ENCODE measurements at places on chromosomes 7 and 10. TPM values are rescaled to one million over a fixed set of nuclear protein-coding genes. Genes with fewer than 3 reads are reported as not detected.

- no peak for DNase-seq
Measured at GRCh38 chr7:15175152-15175551, 272.6 kb upstream of the DGKB start.

KLF14 gene
- total RNA-seq: 1.6 TPM

DNA sequence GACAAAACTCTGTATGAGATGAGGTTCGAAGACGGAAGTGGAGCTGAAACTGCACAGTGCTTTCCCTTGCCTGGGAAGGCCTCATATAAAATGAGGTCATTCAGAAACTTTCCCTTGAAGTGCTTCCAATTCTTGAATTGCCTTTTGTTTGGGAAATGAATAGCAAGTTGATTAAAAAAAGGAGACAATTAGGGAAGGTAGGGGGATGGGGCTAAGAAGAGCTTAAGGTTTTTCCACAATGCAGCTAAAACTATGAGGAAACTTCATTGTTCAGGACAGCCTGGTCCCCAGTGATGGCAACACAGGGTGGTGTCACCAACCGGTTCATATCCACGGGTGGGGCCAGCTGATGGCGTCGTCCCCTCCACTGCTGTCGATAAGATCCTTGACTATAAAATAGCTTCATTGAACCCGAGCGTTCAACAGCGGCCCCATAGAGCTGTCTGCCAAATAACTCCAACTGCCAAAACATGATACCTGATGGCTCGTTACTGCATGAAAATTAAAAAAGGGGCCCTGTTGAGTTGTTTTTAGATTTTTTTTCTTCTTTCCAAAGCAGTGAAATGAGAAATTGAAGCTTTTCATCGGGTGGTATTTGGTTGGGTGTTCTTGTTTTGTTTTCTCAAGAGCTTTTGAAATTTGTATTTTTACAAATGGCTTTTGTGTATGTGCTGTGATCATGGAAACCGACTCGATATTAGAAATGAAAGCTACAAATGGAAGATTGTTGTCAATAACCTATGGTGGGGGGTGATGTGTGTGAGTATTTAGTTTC, 2.8 kb upstream of the CELF2 start:
- no peak for DNase-seq

LRRC18 gene
- total RNA-seq: not detected

MEOX2 gene
- total RNA-seq: not detected

DNA sequence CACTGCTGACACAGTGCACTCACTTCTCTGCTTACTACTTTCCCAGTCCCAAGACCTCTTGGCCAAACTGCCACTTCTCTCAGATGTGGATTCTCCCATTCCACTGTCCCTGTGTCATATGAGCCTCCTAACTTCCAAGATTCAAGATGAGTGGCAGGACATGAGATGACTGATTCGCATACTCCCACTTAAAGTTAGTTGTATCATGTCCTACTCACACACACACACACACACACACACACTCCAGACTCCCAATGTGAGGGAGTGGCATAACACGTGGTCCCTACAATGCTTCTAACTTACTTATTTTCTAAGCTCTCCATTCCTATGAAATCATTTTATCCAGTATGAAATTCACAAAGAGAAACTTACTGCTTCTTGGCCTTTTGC, 67.0 kb upstream of the CAV2 start:
- DNase-seq: no peak

- DNase-seq: no peak
Measured at GRCh38 chr7:102028206-102028826, 210.9 kb downstream of the CUX1 start.

LBX1 gene
- 13.7 TPM for total RNA-seq

GRCh38 chr10:13016426-13016825, 14.9 kb upstream of the CCDC3 start:
- no peak for DNase-seq

DNA sequence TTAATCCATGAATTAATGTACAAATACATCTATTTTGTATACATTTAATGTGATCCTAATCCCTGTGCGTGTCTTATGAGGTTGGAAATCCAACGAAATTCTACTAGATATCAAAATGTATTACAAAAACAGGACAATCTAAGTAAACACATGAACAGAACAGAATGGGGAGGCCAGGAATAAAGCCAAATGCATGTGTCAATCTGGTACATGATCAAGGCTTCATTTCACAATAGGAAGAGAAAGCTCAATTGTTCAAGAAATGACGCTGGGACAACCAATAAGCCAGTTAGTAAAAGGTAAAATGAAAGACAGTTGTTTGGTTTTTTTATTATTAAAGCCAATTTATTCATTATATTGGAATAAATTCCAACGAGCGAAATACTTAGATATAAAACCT, 83.0 kb downstream of the COL13A1 start:
- no peak for DNase-seq
